Urinary bladder (tissue), 4 donors: ENCODE measurements at places on chromosomes 2 and 18. TPM values are rescaled to one million over a fixed set of nuclear protein-coding genes. Genes with fewer than 3 reads are reported as not detected.

FOXI3 gene
- not detected for polyA plus RNA-seq

VWA3B gene
- polyA plus RNA-seq = 0.11 TPM

COL5A2 gene
- polyA plus RNA-seq = 112 TPM

XIRP2 gene
- polyA plus RNA-seq = not detected

SCRN3 gene
- polyA plus RNA-seq = 20.8 TPM

SLC4A3 gene
- polyA plus RNA-seq = 2.6 TPM

IL36G gene
- not detected for polyA plus RNA-seq

CRYGD gene
- polyA plus RNA-seq = not detected

SULT1C2 gene
- 0.15 TPM for polyA plus RNA-seq

EPAS1 gene
- 163 TPM for polyA plus RNA-seq

DNA sequence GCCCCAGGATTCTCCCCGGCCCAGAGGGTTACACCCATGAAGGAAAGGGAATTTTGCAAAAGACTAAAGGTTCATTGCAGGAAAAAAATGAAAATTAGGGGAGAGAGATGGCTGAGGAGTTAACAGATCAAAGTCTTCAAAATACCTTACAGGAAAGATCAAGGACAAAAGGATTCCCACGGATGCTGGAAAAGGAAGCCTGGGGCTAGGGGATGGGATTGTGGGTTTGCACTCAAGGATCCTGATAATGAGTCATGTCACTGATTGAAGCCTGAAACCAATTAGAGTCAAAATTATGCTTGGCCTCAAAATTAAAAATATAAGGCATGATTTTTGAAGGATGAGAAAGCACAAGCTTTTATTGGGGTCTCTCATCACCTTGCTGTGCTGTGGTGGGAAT, 32.6 kb upstream of the COPS8 start:
- DNase-seq = no peak

DNA sequence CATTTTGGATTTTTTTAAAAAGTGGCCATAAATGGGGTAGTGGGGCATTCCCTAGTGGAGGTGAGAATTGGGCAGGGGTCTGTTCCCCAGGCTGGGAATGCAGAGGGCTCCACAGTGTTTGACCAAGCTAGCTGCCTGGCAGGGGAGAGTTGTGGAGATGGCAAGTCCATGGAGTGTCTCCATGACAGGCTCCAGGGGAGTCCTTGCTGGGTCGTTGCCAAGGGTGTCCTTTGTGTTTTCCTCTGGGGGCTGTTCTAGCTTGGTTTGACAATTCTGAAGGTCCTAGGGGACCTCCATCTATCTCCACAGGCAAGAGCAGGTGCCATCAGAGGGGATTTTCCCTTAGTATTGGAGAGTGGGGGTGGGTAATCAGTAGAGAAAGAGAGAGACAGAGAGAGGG, 265.3 kb downstream of the DYSF start:
- DNase-seq = no peak

DNA sequence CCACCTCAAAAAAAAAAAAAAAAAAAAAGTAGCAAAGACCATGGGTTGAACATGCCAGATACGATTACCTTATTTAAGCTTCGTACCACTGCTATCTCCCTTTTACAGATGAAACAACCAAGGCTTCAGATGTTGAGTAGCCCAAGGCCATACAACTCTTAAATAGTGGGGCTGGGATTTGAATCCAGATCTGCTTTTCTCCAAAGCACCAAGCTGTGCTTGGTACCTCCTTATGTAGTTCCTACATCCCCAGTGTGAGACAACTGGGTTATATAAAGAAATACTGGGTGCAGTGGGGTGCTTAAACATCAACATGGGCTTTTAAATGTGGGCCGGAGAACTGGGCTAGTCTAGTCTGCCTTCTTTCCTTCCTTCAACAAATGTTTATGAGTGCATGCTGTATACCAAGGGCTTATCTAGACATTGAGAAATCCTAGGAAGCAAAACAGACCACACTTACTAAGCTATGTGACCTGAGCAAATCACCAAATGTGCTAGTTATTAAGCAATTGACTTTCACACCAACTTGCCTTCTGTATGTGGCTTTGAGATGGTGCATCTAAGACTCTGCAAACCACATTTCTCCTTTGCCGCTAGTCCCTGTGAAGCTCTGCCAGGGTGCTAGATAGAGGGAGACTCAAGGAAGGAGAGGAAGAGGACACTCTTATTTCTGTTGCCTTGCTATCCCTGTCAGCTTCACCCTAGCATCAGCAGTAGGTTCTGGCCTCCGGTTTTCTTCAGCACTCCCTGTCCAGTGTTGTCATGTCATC, 206.8 kb upstream of the FBXO11 start:
- no peak for DNase-seq

DNA sequence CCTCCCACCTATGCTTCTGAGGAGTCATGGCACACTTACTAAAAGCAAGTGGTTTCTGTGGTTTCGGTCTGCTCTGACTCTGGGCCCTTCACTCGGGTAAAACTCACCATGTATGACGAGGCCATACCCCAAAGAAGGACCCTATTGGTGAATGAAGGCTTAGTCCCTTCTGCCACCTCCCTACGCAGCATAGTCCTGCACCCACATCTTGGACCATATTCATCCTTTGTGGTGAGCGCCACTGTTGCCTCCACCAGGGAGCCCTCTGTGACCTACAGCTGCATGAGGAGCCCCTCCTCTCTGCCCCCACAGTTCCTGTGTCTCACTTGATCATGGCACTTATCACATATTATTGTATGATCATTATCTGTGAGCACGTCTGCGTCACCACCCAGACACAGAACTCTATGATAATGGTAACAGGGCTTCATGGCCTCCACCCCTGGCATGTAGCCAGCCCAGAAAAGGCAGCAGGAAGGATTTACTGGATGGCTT, 113.3 kb downstream of the TFCP2L1 start:
- no peak for DNase-seq

DNA sequence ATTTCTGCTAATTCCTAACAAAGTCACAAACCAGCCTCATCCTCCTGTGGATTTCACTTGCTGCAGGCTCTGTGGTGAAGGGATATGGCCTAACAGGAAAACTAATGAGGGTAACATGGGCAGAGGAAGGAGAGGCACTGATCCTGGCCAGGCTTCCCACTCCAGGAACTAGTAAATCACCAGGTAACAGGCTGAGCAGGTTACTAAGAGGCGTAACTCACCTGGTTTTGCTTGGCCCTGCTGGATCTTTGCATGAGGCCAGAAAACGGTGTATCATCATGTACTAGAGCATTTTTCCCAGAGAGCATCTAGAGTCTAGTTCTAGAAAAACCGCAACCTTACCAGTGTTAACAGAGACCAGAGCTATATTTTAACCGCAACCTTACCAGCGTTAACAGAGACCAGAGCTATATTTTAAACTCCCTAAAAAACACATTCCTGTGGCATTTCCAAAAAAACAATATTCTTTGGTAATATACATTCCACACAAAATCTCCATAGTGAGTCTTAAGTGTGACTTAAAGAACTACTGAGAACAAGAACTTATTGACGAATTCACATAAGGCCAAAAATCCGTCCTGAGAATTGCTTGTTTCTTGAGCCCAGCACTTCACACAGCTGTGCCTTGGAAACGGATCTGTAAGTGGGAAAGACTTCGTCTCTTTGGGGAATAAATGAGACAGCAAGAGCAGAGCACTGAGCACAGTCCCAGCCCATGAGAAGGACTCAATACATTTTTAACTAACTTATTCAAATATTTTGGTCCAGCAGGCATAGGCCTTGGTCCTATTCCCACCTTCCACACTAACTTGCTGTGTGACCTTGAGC, 43.4 kb downstream of the DPP4 start:
- no peak for DNase-seq

- DNase-seq = no peak
Observed at GRCh38 chr2:58054264-58054663, 7.7 kb downstream of the VRK2 start.

- no peak for DNase-seq
Observed at GRCh38 chr2:57370882-57371585, 675.6 kb upstream of the VRK2 start.

DNA sequence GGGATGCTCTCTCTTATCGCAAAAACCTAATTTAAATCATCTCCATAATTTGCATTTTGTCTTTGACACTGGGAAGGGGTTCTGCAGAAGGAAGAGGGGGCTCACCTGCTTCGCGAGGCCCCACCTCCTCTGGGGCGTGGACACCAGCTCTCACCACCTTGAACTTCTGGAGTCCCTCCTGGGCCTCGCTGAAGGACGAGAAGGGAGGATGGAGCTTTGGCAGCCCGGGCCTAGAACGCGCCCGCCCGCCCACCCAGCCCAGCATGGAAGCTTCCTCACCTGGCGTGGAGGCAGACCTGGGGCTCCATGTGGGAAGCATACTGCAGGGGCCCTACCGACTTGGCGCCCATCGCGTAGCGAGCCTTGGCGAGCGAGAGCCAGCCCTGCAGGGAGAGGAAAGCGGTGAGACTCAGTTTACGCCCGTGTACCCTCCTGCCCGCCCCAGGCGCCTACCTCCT, 1.1 kb upstream of the IMP4 start:
- DNase-seq = no peak

- no peak for DNase-seq
Observed at GRCh38 chr18:45102863-45103262, 422.2 kb downstream of the SETBP1 start.

DNA sequence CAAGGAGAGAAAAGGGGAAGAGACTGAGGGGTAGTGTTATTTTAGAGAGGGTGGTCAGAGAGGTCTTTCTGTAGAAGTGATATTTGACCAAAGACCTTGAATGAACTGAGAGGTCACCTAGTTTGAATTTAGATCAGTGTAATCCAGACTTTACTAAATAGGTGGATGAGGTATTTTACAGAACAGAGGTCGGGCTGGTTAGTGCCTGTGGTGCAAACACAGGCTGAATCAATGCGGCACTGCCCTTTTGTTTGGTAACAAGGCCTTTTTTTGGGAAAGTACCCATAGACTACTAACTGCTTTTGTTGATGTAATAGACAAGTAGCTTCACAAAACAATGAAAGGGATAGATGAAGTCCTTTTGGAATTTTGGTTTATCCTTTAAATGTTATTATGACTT, 15.9 kb downstream of the RAPGEF4 start:
- no peak for DNase-seq

DNA sequence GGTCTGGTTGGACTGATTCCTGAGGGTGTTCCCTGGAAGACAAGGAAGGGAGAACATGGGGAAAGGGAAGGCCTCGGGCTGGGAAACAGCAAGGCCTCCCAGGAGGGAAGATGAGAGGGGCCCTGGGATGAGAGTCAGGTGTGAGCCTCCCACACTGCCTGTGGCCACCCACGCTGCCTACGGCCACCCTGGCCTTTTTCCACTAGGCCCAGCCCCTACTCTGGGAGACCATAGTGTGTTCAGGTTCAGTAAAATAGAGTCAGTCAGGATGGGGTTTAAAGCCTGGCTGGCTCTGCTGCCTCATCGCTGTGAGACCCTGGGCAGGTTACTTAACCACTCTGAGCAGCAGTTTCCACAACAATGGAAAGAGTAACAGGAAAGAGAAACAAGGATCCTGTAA, 47.7 kb upstream of the MAL start:
- no peak for DNase-seq

- DNase-seq = no peak
Observed at GRCh38 chr2:77008853-77009252, 513.3 kb downstream of the LRRTM4 start.

DNA sequence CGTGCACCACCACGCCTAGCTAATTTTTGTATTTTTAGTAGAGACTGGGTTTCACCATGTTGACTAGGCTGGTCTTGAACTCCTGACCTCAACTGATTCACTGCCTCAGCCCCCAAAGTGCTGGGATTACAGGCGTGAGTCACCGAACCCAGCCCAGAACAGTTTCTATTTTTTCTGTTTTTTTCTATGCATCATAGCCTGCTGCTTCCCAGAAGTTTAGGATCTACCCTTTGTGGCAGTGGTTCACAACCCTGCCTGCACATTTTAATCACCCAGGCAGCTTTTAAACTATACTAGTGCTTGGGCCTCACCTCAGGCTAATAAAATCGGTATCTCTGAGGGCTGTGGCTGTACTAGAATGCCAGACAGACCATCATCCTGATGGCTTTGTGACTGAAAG, 39.7 kb upstream of the SOCS6 start:
- DNase-seq = no peak

DNA sequence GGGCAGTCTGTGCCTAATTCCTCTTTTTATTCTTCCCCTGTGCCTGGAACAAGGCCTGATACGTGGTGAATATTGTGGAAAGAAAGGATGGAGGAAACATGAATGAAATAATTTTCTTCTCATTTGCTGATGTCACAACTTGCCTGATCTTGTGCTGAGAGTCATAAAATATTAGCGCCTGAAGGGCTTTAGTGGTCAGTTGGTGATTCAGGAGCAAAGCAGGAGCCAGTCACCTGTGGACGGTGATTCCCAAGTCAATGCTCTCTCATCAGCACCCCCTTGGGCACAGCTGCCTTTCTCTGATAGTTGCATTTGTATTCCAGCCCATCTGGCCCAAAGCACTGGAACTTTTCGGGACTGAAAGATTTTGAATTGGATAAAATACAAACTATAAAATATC, 502.6 kb upstream of the RAB12 start:
- DNase-seq = no peak

DNA sequence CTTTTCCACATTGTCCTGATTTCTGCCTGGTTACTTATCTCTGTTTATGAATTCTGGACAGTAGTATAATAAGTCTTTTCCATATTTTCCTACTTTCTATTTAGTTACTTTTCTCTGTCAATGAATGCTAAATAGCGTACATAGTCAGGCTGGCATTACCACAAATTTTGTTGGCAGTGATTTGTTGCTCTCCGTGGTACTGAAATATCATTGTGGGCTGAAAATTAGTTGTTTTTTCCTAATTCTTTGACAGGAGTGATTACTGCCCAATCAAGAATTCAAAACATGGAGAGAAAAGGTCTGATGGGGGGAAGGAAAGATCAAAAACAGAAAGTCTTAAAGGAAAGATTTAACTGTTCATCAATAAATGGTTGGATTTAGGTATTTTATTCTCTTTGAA, 7.7 kb upstream of the GALNT13 start:
- no peak for DNase-seq

- no peak for DNase-seq
Observed at GRCh38 chr18:78430131-78430758, 549.4 kb upstream of the SALL3 start.

GRCh38 chr18:58896268-58896667, 31.6 kb downstream of the ZNF532 start:
- DNase-seq = no peak

- DNase-seq = peak; percentile 59
Observed at GRCh38 chr18:22282311-22283115, 113.1 kb downstream of the GATA6 start.

GRCh38 chr2:84768840-84769239, 112.0 kb downstream of the TRABD2A start:
- DNase-seq = no peak

GRCh38 chr2:75605770-75606529, 40.6 kb upstream of the MRPL19 start:
- no peak for DNase-seq

- DNase-seq = no peak
Observed at GRCh38 chr2:129689653-129690448, 289.6 kb upstream of the RAB6C start.
